ENCODE measurements at places on chromosomes 1 and 21.

DNA sequence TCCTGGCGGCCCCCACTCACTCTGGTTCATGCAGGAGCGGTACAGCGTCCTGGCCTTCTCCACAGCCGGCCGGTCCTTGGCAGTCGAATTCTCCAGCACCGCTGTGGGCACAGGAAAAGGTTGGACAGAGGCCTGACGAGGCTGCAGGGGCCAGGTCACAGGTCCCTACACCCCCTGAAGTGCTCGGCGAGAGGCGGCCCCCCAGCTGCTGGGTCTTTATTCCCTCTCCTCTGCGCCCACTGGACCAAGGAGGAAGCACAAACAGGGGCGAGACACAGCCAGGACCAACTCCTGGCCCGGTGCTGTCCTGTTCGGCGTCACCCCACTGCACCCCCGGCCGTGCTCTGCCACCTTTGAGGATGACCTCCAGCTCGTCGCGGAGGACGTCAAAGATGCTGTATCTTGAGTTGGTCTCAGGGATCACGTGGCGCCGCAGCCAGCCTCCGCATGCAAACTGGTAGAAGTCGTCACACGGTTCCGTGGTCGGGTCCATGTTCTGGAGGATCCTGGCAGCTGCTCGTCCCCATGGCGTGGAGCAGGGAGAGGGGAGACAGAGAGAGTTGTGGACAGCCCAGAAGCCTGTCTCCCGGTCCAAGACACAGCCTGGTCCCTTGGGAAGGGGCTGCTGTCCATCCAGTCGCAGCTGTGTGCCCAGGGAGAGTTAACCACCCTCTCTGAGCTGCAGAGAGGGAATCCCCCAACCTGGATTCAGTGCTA, 22.9 kb downstream of the PRXL2B start:
- no peak overlapping the region for H3K4me3 ChIP-seq
- H3K36me3 ChIP-seq, result no peaks in the 10 kb centered on the region
- H3K27ac ChIP-seq, result no peak overlapping the region
- H3K27me3 ChIP-seq, result no peaks in the 10 kb centered on the region
- no peaks in the 10 kb centered on the region for H3K4me1 ChIP-seq
- no peak for DNase-seq

DNA sequence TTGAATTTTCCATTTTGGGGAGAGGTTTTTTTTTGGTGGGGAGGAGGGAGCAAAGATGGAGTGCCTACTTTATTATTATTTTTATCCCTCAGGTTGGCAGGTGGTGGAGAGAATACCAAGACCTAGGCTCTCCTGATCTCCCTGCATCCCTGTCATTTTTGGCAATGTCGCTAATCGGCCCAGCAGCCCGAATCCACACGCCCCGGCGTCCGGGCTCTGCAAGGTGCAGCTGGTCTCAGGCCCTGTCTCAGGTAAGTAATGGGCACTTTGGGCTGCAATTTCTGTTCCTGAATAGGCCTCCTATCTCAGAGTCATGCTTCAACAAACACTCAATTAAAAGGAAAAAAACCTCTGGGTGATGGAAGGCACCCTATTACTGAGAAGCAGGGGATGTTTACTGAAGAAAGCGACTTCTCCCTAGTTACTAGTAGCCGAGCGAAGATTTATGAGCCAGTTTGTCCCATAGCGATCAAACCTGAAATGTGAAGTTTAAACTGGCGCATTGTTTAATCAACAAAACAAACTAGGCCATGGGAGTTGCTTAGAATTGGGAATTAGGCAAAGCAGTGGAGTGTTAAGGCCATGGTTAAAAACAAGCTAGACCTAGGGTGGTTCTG, 137.8 kb downstream of the RWDD3 start:
- no peaks in the 10 kb centered on the region for H3K36me3 ChIP-seq
- no peaks in the 10 kb centered on the region for H3K27me3 ChIP-seq
- no peak for DNase-seq
- no peak overlapping the region for H3K27ac ChIP-seq
- H3K4me3 ChIP-seq, result no peak overlapping the region

DNA sequence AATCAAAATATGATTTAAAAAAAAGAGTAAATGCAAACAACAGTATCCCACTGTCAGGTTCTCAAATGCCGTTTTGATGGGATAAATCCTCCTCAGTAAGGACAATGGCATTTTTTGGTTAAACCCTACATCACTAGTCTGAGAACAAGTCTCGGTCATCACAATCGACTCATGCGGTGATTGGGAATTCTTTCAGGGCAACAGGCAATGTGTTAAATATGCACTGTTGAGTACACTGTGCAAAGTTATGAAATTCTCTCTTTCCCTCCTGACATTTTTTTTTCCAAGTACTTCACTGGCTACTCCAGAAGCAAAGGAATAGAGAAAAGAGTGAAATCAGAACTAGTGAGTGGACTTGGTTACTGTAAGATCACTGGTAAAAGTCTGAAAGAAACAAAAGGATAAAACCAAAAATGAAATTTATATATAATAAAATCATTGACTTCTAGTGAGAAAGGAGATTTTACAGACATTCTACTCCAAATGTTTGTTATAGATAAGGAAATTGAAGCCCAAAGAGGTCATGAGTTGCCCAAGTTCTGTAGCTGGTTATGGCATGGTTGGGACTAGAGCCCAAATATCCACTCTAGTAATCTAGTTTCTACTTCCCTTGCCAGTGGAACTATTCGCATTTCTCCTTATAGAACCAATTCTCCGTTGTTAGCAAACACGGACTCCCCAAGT, 111.3 kb downstream of the TGFBR3 start:
- no peak for DNase-seq
- H3K27me3 ChIP-seq, result peaks cover 9% of the 10 kb centered on the region
- no peak overlapping the region for H3K27ac ChIP-seq
- peaks cover 2% of the 10 kb centered on the region for H3K36me3 ChIP-seq
- H3K4me1 ChIP-seq, result peaks cover 3% of the 10 kb centered on the region

DNA sequence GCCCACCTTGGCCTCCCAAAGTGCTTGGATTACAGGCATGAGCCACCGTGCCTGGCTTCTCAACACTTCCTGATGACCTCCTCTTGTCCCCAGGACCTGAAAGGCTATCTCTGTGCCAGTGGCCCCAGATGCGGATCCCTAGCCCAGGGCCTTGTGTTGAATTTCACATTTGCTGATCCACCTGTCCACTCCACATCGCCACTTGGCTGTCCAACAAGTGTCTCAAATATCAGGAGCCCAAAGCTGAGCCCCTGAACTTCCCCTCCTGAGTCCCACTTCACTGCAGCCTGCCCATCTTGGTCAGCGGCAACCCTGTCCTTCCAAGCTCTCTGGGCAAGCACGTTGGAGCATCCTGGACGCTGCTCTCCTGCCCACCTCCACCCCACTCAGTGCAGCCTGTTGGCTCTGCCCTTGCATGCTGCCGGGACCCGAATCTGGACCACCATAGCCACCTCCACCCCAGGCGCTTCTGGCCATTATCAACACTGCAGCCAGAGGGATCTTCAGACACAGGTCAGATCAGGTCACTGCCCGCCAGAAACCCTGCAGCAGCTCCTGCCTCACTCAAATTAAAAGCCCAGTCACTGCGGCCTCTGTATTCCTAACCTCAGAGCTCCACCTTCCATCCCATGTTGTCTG, 352.5 kb upstream of the VAMP3 start:
- H3K27me3 ChIP-seq, result peaks cover 2% of the 10 kb centered on the region
- H3K4me3 ChIP-seq, result no peak overlapping the region
- peak; percentile 10 for DNase-seq
- no peak overlapping the region for H3K27ac ChIP-seq
- H3K36me3 ChIP-seq, result no peaks in the 10 kb centered on the region
- H3K4me1 ChIP-seq, result no peaks in the 10 kb centered on the region

DNA sequence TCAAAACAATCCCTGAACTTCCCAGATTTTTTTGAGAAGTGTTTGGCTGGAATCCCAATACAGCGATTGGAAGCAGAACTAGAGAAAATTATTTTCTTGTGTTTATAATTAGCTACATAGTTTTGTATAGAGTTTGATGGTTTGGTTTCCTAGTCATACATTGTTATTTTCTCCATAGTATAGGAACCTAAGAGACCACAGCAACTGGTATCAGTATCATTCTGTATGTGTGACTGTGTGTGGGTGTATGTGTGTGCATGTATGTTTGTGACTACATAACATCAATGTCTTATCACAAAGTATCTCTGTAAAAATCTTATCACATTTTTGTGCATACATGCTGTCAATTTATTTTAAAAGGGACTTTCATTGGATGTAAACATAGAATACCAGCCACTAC, 780.5 kb downstream of the MRPL39 start:
- no peak for DNase-seq
- H3K4me3 ChIP-seq, result no peak overlapping the region
- H3K27ac ChIP-seq, result no peak overlapping the region
- H3K27me3 ChIP-seq, result no peaks in the 10 kb centered on the region

DNA sequence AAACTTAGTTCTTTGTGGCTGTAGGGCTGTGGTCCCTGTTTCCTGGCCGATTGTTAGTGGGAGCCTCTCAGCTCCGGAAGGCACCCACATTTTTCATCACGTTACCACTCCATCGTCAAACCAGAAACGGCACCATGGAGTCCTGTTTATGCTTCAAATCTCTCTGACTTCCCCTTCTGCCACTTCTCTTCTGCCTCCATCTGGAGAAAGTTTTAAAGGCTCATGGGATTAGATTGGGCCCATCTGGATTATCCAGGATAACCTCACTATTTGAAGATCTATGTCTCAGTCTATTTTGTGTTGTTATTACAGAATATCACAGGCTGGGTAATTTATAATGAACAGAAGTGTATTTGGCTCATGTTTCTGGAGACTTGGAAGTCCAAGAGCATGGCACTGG, 19.3 kb upstream of the IL22RA1 start:
- H3K4me1 ChIP-seq, result peaks cover 5% of the 10 kb centered on the region
- H3K36me3 ChIP-seq, result peaks cover 10% of the 10 kb centered on the region
- no peak overlapping the region for H3K27ac ChIP-seq
- no peaks in the 10 kb centered on the region for H3K27me3 ChIP-seq
- H3K4me3 ChIP-seq, result no peak overlapping the region

- no peaks in the 10 kb centered on the region for H3K36me3 ChIP-seq
- no peaks in the 10 kb centered on the region for H3K27me3 ChIP-seq
- DNase-seq, result no peak
- H3K4me3 ChIP-seq, result no peak overlapping the region
- peaks cover 10% of the 10 kb centered on the region for H3K4me1 ChIP-seq
- no peak overlapping the region for H3K27ac ChIP-seq
Observed at GRCh38 chr1:210448297-210448892, 119.7 kb downstream of the HHAT start.

- H3K36me3 ChIP-seq, result no peaks in the 10 kb centered on the region
- no peak overlapping the region for H3K27ac ChIP-seq
- H3K4me3 ChIP-seq, result no peak overlapping the region
- peaks cover 28% of the 10 kb centered on the region for H3K27me3 ChIP-seq
- no peak for DNase-seq
Observed at GRCh38 chr1:94000510-94001282, 91.5 kb upstream of the GCLM start.

- no peak overlapping the region for H3K4me3 ChIP-seq
- H3K27me3 ChIP-seq, result peaks cover 23% of the 10 kb centered on the region
- H3K36me3 ChIP-seq, result no peaks in the 10 kb centered on the region
- no peak overlapping the region for H3K27ac ChIP-seq
- H3K4me1 ChIP-seq, result no peaks in the 10 kb centered on the region
- no peak for DNase-seq
Observed at GRCh38 chr1:32508761-32509160, 30.5 kb upstream of the ZBTB8A start.

DNA sequence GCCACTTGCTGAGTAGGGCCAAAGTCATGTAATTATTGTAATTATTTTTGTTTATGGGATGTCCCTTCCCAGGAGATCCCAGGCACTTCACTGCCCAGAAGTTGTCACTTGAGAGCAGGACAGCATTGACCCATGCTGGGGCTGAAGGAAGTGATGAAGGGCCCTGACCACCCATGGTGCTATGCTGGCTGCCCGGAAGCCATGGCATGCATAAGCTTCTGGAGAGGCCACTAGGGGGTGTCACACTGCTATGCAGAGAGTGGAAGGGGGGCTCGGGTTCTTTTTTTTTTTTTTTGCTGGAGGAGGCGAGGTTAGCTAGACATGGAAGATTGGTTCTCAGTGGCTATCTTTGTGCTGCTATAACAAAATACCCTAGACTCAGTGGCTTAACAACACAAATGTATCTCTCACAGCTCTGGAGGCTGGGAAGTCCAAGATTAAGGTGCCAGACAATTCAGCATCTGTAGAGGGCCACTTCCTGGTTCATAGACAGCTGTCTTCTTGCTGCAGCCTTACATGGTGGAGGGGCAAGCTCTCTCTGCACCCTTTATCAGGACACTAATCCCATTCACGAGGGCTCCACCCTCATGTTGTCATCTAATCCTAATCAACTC, 84.9 kb downstream of the CNIH3 start:
- no peaks in the 10 kb centered on the region for H3K36me3 ChIP-seq
- no peak for DNase-seq
- H3K27me3 ChIP-seq, result peaks cover 3% of the 10 kb centered on the region
- H3K4me1 ChIP-seq, result peaks cover 1% of the 10 kb centered on the region
- no peak overlapping the region for H3K4me3 ChIP-seq

DNA sequence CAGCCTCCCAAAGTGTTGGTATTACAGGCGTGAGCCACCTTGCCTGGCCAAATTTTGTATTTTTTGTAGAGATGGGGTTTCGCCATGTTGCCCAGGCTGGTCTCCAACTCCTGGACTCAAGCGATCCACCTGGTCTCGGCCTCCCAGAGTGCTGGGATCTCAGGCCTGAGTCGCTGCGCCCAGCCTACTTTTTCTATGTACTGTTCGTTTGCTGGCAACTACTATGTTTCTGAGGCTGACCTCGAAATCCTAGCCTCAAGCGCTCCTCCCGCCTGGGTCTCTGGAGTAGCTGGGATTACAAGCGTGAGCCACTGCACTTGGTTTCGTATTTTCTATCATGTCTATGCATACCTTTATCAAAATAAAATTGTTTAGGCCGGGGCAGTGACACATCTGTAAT, 675 bp upstream of the TEKT2 start:
- peaks cover 40% of the 10 kb centered on the region for H3K27me3 ChIP-seq
- no peak for DNase-seq
- H3K4me3 ChIP-seq, result no peak overlapping the region
- no peak overlapping the region for H3K27ac ChIP-seq
- H3K4me1 ChIP-seq, result peaks cover 1% of the 10 kb centered on the region

GRCh38 chr21:42456457-42456856, 39.6 kb downstream of the RSPH1 start:
- H3K27me3 ChIP-seq, result no peaks in the 10 kb centered on the region
- peak overlapping the region; percentile 10 for H3K4me3 ChIP-seq
- H3K27ac ChIP-seq, result peak overlapping the region; percentile 74
- peaks cover 29% of the 10 kb centered on the region for H3K4me1 ChIP-seq

- peak; percentile 94 for DNase-seq
- peak within 1 kb of the TSS; percentile 93 for H3K4me3 ChIP-seq
- H3K27me3 ChIP-seq, result no peaks in the 10 kb centered on the region
Observed at GRCh38 chr1:25819491-25820246, at the start of gene MTFR1L. TSS of gene MTFR1L (plus strand) at chr1:25819954. CDS start at chr1:25823105, 3,151 bp downstream.
